Left hindlimb (tissue), 1 donor: ENCODE measurements at places on chromosomes 1 and 21.

DNA sequence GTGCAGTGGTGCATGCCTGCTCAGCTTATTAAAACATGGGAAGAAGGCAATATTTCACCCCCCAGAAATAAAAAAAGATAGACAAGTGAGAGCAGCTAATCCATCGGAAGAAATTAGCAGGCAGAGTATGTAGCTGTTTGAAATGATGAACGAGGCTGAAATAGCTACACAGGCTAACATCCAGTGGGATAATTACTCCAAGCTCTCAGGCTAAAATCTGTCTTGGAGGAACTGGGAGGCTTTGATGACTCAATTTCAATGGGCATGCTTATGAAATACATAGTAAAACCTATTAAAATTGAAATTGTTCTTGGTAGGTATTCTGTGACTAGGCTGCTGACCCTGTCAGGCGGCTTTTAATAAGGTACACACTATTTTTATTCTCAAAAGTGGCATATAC lies 84.1 kb upstream of the RRP15 start:
- no peak for DNase-seq

GRCh38 chr1:199029855-199030254 lies 391.0 kb downstream of the PTPRC start:
- no peak for DNase-seq

DNA sequence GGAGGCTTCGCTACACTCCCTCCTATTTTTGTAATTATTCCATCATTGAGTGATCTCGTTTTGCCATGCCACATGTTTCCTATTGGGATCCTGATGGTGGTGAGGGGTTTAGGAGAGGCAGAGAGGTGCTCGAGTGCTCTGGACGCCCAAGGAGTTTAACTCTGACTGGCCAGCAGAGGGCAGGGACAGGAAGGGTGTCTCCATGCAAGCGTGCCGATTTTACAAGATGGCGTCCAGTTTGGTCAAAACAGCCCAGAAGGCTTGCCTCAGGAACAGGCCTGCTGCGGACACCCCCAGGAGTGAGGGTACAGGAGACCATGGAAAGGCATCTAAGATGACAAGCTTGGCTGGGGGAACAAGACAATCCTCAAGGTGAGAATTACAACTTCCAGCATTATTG lies 33.8 kb upstream of the KCNE2 start:
- DNase-seq, result no peak

- no peak for DNase-seq
These were observed 197.1 kb downstream of the AJAP1 start for GRCh38 chr1:4851385-4852065.

DNA sequence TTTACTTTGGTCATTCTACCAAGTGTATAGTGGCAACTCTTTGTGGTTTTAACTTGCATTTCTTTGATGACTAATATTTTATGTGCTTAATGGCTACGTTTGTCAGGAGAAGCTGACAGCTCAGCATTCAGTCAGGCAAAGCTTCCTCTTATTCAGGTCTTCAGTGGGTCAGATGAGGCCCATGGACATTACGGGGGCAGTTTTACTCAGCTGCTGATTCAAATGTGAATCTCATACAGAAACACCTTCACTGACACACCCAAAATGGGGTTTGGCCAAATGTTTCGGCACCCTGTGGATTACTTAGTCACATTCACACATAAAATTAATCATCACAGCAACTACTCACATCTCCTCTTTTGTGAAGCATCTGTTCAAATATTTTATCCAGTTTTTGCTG lies 104.9 kb upstream of the PLD5 start:
- no peak for DNase-seq
